ENCODE measurements at places on chromosomes 5 and 9.

DNA sequence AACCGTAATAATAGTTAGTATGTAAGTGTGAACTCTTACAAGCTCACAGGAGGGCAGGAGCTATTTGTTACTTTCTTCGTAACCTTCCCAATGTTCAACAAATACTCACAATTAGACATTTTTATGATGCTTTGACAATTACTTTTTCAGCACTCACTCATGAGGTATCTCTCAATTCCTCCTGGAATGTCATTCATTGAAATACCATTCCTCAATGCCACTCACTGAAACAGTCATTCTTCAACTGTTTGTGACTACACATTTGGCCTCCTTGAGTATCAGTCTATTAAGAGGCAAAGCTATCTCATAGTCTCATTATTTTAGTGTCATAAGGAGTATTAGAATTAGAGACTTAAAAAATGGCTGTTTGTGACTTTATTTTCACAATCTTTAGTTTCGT is 734.1 kb upstream of the DMAC1 start:
- DNase-seq, result no peak

DNA sequence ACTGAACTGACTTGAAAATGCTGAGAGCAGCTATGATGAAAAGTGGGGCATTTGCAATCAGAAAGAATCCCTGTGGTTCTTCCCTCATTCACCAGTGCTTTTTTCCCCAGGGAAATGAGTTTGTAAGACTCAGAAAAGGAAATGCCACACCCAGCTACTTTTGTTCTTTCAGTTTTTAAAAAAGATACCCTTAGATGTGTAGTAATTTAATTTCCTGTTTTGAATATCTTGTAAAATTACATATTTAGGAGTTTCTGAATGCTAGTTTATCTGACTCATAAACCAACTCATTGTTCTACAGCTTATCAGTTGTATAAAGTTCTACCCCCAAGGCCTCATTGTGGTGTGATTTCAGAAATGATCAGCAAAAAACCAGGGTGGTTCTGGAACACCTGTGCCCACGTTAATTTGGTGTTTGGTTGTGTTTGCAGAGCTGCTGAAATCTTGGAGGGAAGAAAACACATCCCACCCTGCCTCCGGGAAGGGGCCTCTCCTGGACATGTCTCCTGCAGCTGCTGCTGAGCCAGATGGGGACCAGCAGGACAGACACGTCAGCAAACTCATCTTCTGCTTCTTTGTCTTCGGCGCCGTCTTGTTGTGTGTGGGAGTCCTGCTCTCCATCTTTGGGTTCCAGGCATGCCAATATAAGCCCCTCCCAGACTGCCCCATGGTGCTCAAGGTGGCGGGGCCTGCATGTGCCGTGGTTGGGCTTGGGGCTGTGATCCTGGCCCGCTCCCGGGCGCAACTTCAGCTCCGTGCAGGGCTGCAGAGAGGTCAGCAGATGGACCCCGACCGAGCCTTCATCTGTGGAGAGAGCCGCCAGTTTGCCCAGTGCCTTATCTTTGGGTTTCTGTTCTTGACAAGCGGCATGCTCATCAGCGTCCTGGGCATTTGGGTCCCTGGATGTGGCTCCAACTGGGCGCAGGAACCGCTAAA is 2.8 kb downstream of the TMEM171 start:
- DNase-seq, result no peak

GRCh38 chr5:126268697-126269315 is 154.4 kb upstream of the GRAMD2B start:
- no peak for DNase-seq

- DNase-seq, result no peak
Measured at GRCh38 chr5:51997949-51998348, 614.7 kb downstream of the ISL1 start.

- DNase-seq, result peak; percentile 88
Measured at GRCh38 chr9:125444166-125444565, 182.5 kb downstream of the GAPVD1 start.

- peak; percentile 58 for DNase-seq
Measured at GRCh38 chr5:99019812-99020697, 91.2 kb upstream of the CHD1 start.

GRCh38 chr5:170200876-170201275 is 31.9 kb upstream of the C5orf58 start:
- no peak for DNase-seq

DNA sequence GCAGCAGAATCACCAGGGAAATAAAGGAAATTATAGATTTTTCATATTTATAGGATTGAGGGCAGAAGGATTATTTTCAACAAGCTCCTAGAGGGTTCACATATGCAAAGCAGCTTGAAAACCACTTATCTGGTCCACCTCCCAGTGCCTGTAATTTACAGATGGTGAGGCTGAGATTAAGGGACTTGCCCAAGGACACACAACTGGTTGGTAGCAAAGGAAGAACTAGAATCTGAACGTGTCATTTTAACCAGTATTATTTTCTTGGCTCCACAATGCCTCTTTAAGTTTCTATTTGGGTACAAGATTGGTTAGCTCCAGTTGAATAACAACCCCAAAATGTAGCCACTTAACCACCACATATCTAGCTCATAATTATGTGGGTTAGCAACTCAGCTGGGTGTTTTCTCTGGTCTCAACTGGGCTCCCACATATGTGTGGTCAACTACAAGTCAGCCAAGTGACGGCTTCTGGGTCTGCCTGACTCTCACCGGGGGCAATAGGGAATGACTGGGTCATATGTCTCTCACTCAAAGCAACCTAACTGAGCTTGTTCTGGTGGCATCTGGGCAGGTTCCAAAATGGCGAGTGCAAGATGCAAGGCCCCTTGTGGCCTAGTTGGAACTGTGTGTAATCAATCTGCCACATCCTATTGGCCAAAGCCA is 127.7 kb downstream of the ZDHHC21 start:
- DNase-seq, result no peak

DNA sequence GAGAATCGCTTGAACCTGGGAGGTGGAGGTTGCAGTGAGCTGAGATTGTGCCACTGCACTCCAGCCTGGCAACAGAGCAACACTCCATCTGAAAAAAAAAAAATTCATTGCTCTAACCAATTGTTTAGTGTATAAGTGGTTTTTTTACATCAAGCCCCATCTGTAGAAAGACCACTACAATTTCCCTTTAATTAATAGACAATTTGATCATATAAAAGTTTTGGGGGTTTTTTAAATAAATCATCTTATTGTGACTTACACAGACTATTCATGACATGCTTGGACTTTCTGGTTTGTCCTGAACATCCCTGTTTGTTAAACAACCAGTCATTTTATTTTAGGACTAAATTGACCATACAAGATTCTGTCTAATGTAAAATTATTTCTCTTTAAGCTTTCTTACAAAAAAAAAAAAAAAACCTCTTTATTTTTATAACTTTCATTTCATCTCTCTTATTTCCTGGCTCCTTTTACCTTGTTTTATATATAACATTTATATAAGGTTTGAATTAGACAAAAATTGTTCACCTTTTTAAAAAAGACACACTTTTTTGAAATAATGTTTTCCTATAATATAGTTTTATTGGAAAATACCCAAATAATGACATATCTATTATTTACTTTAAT is 9.8 kb upstream of the FANCC start:
- no peak for DNase-seq

DNA sequence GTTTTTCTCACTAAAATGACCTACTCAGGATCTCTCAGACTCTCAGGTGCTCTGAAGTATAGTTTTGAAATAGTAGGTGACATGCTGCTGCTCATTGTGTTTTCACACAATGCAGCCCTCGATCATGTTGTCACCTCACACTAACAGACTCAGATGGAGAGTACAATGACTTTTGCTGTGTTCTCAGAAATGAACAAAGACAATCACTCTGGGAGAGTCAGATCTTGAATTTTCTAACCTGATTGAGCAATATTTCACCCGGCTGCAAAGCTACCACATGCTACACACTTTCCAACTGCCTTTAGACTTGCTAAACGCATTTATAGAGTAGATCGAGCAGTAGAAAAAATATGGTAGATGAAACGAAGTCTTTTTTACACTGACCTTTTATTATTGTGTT is 113.4 kb downstream of the ST8SIA4 start:
- no peak for DNase-seq

- DNase-seq, result no peak
Measured at GRCh38 chr5:20609126-20609525, 621.1 kb upstream of the CDH18 start.

DNA sequence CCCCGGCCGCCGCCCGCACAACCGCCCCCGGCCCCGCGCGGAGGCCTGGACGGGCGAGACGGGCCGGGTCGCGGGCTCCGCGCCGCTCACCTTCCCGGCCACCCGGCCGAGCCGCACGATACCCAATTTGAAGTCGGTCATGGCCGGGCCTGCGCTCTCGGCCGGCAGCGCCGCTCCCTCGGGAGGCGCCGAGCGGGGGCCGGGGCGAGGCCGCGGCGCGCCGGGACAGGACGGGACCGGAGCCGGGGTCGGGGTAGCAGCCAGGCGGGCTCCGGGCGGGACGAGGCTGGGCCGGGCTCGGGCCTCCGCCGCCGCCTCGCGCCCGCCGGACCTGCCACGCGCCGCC is 216 bp downstream of the ZMYND19 start:
- DNase-seq, result no peak

DNA sequence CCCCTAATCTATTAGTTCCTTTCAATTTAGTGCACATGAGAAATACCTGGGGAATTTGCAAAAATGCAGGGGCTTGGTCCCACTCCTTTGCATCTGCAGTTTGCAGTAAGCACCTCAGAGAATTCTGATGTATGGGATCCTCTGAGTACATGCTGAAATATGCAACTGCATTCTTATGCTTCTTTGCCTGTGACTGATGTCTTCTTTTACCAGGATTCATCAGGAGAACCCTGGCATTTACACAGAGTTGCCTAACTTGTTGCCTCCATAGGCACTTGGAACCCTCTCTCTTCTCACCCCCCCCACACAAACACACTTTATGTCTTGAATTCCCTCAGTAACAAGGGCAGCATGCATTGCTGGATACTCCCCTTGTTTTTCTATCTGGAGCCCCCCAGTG is 173.1 kb downstream of the KDM4C start:
- no peak for DNase-seq

GRCh38 chr5:33685873-33686755 is 205.7 kb downstream of the ADAMTS12 start:
- no peak for DNase-seq

DNA sequence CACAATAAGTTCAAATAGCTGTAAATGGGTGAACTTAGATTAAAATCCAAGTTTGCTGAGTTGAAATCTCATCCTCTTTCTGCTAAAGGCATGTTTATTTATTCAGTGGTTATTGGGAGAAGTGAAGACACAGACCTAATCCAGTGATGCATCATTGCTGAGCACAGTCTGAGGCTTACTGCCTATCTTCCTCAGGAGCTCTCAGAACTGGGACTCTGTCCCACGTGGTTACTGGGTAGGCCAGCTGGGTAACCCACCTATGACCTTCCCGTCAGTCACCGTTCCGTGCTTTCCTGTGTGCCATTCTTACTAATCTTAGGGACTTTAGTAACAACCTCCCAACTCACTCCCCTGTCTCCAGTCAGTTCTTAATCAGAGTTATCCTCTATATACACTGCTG is 226.8 kb upstream of the ATP10B start:
- no peak for DNase-seq

DNA sequence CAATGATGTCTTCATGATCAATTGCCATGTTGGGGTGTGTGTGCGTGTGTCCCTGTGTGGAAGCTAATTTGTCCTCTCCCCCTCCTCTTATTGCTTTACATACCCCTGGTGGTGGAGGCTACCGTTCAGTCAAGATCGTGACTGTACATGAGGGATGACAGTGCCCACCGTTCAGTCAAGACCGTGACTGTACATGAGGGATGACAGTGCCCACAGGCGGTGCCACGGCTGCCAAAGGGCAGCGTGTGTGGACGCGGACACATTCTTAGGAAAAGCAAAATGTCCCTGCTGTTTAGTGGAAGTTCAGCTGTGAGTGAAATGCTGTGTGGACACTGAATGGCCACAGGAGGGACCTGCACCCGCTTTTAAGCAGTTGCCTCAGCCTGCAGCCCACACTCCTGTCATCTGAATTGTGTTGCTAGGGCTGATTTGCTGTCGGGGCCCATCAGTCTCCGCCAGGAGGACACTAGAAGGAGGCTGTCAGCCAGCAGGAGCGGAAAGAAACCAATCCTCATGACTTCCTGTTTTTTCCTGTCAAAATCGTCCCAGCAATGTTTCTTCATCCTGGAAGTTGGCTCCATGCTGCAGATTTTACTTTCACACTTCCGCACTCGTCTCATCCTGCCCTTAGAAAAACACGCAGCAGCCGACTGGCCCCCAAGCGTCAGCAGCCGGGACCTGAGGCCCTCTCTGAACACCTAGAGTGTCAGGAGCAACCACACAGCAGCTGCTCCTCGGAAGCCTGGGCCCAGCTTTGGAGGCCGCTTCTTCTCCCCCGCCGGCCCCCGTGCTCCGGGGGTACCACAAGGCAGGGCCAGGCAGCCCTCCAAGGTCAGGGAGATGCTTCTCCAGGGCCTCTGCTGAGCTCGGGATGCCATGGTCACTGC is 9.1 kb downstream of the OR2V1 start:
- no peak for DNase-seq

- no peak for DNase-seq
Measured at GRCh38 chr5:54062958-54063357, 247.4 kb downstream of the ARL15 start.

DNA sequence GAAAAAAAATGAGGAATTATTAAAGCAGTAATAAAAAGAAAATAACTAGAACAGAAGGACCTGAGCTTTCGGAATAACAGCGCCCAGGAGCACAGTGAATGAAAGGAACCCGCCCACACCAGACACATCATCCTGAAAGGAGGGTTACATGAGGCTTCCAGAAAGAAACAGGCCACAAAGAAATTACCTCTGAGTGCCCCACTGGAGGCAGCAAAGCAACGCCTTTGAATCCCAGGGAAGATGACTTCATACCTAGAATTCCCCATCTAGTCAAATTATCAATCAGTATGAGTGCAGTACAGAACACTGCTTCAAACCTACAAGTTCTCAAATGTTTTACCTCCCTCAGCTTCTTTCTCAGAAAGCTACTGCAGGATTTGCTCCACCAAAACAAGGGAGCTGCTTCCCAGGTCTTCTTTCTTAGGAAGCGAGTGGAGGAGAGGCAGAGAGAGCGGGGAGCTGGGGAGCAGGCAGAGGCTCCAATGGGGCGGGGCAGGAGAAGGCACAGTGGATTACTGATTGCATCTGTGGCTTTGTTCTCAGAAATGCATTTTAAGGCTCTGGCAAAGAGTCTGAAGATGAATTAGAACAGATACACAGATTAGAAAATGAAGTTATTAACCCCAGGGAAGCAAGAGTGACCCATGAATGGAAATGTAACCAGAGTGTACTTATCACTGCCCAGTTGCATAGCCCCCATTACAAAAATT is 87.1 kb downstream of the SEMA4D start:
- no peak for DNase-seq

- DNase-seq, result peak; percentile 72
Measured at GRCh38 chr9:133881671-133882381, 110.3 kb downstream of the VAV2 start.
